Choroid plexus epithelial cell (primary cell): ENCODE measurements at places on chromosomes 16 and 17.

DNA sequence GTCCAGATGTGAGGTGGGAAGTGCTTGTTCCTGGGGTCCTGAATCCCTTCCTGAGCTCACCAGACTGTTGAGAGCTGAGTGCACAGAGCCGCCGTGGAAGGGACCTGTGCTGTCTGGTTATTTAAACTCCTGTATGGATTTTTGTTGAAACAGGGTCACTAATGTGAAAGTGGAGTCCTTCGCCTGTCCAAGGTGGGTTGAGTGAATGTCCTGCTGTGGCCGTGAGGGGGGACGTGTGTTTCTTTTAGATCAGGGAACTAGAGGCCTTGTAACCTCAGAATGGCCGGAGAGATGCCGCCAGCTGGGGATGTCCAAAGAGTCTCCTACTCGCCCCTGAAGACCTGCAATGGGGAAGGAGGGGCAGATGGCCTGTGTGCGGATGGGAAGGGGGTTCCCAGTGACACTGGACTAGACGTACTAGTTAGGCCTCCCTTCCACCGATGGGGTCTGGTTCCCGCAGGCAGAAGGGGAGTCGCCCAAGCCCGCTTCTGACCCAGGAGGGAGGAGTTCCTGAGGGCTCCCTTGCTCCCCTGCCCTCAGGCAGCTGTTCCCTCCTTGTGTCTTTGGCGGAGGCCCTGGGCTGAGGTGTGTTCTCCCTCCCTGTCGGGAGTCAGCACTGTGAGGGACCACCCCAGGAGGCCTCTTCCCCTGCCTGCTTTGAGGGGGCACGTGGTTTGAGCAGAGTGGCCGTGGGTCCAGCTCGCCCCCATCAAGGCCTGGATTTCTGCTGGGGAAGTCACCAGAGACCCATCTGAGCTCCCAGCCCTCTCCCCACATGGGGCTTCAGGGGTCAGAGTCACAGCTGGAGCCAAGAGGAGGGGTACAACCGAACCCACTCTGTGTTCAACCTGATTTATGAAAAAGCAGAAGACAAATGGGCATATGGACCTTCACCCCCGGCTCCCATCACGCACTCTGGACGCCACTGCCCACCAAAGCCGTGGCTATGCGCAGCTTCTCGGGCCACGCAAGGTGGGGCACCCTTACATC, 30.9 kb downstream of the OR1D5 start:
- no peak for DNase-seq

DNA sequence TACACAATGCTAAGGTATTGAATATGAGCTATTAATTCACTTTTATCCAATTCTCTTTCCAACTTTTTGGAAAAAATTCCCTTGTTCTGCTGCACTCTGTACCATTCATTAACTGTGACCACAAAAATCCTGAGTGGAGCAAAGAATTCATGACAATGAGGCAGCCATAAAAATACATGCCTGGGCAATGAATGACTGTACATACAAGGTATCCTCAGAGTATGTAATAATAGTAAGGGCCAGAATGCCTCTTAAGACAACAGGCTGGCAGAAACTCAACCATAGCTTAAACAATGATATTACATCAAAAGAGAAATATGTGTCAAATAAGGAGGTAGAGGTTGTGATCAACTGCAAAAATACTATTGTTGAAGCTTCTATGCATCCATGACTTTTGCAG, 74.7 kb upstream of the CA10 start:
- DNase-seq, result no peak

DNA sequence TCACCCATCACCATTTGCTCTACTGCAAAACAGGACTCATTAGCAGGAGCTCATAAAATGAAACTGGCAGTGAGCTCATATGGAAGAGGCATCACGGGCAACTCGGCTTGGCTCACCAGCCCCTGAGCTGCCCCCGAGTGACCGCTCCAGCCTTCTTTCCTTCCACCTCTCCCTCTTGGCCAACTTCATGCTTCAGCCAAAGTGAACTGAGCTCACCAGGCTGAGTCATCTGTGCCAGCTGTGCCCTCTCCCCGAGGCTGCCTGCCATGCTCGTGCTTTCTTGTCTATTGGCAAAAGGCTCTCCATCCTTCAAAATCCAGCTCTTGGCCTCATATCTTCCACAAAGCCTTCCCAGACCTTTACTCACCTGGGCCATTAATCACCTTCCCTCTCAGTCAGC, 391.4 kb downstream of the WWOX start:
- DNase-seq, result no peak

DNA sequence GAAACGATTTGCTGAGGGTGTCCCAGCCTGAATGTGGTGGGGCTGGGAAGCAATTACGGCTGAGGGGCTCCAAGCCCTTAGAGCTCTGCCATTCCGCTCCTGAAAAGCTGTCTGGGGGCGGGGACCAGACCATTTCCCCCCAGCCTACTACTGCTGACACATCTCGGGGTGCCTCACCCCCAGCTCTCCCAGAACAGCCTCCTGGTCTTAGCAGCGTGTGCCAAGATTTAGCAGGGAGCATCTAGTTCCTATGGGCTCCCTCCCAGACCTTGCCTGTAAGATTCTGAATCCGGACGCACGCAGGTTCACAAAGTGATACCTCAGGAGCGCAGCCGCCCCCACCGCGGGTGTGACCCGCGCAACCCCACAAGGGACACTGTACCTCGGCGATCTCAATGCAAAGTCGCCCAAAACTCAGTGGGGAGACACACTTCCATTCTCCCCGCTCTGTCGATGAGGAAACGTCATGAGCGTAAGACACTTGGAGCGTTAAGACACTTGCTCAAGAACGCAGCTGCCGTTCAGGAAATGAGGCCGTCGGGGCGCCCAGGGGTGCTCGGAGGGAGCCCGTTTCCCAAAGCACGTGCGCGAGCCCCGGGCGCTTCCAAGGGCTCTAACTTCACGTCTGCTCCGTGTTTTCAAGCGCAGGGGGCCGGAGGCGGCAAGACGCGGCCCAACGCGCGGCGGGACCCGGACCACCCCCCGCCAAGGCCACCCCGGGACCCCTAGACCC, 629 bp downstream of the GEMIN4 start:
- peak; percentile 52 for DNase-seq

DNA sequence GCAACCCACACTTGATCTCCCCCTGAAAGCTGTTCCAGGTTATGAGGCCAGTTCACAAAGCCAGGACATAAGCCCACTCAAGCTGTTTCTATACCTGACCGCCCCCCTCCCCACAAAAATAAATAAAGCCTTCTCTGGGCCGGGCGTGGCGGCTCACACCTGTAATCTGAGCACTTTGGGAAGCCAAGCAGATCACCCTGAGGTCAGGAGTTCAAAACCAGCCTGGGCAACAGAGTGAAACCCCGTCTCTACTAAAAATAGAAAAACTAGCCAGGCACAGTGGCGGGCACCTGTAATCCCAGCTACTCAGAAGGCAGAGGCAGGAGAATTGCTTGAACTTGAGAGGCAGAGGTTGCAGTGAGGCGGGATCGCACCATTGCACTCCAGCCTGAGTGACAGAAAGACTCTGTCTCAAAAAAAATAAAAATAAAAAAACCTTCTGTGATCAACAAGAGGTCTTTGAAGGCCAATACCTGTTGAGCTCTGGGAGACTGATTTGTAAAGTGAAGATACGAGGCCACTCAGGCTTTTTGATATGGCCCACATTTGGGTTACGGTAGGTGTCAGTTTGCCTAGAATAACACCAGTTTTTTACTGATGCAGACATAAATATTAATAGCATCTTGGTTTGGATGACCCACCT, 2.2 kb downstream of the KDM8 start:
- no peak for DNase-seq

DNA sequence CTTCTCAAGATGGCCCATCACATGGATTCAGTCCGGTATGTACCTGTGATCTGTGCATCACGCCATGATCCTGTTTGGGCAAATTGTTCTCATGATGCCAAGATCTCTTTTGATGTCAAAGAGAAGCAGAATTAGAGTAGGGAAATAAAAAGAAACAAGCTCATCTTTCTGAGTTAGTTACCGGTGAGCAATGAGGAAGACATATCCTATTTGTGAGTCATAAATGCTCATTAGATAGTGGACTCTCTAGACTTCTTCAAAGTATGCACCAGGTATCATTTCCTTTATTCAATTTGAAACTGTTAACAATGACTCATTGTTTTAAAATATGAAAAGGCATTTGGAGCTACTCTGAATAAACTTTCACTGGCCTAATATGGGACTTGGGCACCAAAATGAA, 8.0 kb upstream of the KRTAP4-12 start:
- DNase-seq, result peak; percentile 26

DNA sequence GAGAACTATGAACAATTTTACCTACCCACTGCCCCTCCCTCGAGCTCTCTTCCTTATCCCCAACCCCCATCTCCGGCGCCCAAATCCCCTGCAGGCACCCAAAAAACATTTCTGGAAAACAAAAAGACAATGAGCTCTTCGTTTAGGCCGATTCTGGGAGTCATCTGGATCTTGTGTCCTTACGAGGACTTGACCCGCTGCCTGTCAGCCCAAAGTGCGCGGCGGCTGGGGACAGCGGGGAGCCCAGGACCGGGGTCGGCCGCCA, 524 bp downstream of the STRADA start:
- DNase-seq, result no peak

DNA sequence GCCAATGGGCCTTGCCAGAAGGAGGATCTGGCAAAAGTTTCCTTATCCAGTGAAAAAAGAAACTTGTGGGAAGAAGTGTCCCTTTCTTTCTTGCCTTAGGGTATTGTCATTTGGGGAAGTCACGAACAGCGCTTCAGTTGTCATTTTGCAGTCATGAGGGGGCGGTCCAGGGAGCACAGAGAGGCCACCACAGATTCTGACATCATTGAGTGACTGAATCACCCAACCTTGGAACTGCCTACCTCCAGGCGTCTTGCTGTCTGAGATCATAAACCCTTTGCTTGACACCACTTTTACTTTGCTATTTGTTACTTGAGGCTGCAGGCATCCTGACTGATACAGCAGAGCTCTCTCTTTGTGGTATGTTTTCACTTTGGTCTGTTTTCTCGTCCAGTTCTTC, 3.1 kb upstream of the WSCD1 start:
- no peak for DNase-seq

DNA sequence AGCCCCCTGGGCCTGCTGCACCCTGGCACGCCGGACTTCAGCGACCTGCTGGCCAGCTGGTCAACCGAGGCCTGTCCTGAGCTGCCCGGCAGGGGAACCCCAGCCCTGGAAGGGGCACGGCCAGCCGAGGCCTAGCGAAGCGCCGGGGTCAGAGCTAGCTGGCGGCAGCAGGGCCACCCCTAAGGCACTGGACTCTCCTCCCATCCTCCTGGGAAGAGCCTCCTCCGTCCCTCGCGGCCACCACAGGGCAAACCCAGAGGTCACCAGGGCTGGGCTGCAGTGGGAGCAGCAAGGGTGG, 2.3 kb downstream of the PERCC1 start:
- no peak for DNase-seq

DNA sequence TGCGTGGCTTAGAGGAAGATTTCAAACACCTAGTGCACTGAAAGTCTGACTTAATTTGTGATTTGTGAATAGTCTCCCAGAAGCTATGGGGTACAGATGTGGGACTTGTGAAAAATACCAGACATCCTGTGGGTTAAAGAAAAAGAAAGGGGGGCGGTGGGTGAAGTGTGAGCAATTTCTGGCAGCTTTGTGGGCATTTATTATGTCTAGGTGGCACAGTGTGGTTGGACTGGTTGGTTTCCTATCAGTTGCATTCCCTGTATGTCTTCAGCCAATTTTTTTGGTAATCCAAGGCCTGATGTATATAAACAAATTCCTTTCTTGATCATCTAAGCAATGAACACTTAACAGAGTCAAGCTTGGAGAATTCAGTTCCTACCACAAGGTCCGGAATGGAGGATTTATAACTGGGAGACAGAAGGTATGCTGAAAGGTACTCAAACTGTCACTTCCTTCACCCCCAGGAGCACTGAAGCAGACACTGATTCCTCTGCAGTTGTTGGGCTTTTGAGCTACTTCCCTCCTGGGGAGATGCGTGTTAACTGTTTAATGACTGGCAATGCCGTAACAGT, 211.6 kb downstream of the WWOX start:
- DNase-seq, result peak; percentile 4

DNA sequence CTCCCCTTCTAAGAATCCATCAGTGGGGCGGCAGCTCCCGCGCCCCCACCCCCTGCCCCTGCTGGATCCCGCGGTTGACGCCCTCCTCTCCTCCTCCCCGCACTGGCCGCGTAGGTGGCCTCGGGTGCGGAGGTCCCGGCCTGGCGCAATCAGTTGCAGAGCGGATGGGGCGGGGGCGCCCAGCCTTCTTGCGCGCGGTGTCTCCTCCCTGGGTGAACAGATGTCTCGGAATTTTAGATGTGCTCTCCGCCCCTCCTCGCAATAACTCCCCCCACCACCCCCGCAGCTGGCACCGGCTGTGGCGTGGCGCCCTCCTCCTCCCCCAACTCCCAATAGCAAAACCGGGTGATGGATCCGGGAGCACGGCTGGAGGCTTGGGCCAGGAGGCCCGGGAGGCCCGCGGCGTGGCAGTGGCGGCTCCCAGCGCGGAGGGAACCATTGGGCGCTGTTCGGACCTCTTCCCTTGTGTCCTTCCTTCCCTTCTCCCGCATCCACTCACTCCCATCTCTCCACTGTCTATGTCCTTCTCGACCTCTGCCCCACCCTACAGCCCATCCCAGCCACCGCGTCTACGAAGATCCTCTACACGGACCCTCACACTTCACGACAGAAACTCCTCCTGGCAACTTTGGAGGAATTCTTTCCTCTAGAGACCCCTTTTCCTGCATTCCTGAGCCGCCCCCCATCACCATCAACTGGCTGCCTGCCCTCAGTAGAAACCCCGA, 11.0 kb downstream of the NEUROD2 start:
- no peak for DNase-seq

GRCh38 chr16:23163921-23164320, 14.7 kb upstream of the USP31 start:
- no peak for DNase-seq

DNA sequence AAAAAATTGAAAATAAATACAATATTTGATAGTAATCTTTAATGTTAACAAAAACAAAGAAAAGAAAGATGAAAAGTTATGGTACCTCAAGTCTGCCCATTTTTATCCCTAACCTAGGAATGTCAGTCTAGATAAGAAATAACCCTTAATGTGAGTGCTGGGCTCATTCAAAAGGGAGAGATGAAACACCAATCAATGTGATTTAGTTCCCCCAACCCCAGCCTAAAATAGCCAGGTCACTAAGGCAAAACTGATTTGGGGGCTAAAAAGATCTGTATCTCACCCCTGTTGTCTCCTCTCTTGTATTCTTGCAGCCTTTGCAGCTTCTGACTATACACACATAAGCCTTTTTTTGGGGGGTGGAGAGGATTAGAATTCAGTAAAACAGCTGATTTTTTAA, 3.2 kb upstream of the IGF2BP1 start:
- no peak for DNase-seq

GRCh38 chr16:18979936-18980335, 3.8 kb upstream of the TMC7 start:
- no peak for DNase-seq

DNA sequence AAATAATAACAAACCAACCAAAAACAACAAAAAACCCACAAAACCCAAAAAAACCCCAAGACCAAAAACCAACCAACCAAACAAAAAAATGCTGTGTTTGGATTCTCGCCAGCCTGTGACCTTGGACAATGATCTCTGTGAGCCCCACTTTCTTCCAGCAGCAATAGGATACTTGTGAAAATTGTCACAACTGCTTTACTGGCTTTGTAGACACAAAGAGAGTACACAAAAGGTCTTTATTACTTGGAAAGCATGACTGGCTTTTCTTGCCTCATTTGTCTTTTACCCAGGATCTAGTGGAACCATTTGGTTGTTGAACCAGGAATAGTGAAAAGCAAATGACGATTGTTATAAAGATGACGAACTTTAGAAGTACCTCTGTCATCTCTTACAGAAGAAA, 256.6 kb downstream of the UTP18 start:
- no peak for DNase-seq
